GOT3 (cell line): ENCODE measurements at places on chromosomes 4 and X.

DNA sequence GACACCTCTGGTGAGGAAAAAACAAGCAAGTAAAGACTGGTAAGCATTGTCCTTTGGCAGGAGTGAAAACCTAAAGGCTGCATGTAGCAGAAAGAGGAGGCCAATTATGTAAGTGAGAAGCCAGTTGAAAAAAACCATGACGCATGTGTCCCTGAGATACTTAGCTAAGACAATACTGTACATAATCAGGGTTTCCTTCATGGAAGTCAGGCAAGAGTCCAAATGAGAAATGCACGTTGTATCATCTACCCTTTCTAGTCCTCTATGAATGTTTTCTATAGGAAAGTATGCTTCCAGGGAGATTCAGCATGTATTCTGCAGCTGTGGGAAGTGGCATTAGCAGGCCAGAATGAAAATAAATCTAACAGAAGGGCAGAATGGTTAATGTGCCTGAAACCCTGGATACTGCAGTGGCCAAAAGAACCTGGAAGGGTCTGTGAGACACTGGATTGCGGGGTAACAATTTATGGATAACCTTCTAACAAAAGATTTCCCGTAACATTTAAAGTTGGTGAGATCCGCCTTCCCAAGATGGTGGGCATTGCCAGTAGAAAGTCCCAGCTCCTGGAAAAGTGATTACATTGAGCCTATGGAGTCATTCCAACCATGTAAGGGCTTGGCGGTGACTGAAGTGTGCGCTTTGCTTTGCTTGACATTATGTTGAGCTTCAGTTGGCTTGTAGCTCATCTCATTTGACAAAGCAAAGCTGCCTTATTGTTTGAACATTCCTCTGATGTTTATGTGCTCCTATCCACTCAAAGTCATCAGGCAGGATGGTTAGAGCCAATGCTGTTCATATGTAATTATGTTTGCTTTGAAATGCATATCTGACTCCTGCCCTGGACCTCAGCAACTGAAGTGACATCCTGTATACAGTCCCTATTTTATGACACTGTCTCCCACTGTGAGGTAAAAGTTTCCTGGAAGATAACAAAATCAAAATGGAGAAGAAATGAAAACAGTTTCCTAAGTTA lies 200.4 kb downstream of the ARHGAP24 start:
- no peak for DNase-seq

GRCh38 chr4:113684534-113685091 lies 76.9 kb downstream of the CAMK2D start:
- no peak for DNase-seq

GRCh38 chr4:184441461-184442313 lies 32.7 kb downstream of the IRF2 start:
- DNase-seq: no peak

DNA sequence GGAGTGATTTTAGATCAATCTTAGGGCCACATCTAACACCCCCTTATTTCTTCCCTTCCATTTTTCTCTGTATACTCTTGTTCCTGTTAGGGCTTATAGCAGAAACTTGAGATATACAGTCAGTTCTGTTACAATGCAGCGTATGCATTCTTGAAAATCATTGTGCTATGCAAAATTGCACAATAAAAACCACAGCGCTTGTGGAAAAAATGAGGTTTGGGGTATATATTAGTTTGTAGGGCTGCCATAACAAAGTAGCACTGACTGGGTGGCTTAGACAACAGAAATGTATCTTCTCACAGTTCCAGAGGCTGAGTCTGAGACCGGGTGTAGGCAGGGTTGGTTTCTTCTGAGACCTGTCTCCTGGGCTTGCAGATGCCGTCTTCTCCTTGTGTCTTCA lies 59.0 kb downstream of the WWC2 start:
- DNase-seq: no peak

- no peak for DNase-seq
Measured at GRCh38 chr4:112882286-112882685, 167.2 kb upstream of the ANK2 start.

GRCh38 chr4:89681219-89681618 lies 155.7 kb downstream of the SNCA start:
- DNase-seq: no peak

DNA sequence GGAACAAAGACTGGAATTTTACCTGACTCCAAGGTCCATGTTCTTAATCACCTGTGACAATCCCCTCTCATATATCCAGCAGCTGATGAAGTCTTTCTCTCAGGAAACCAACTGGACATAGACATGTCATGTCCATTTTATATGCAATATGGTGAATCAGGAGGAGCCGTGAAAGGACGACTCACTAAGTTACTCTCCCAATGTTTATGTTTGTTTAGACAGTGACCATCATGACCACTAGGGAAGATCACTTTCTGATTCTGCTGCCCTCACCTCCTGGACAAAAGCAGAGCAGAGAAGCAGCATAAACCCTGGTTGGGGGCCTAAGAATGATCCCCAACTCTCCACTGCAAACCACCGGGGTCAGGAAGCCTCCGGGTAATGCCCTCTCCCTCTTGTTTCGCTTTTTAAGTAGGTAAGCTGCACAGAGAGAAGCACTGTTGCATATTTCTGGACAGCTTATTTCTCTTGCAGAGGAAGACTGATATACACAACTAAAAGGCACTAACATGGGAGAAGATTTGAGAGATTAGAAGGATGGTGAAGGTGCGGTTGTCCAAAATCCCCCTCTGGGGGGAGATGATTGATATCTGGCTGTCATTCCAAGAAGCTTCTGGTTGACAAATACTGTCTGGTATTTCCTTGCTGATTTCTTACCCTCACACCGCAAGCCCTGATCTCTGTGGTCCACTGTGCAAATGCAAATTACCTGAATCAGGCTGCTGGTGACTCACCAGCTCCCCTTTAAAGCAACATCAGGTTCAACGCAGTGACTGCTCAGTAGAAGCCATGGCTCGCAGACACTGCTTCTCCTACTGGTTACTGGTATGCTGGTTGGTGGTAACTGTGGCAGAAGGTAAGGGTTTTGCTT lies at the start of gene ODAPH:
TSS of gene ODAPH (plus strand) at position 773 of the 871 bp plus-strand sequence. CDS start at position 790, 17 bp downstream.
- no peak for DNase-seq

DNA sequence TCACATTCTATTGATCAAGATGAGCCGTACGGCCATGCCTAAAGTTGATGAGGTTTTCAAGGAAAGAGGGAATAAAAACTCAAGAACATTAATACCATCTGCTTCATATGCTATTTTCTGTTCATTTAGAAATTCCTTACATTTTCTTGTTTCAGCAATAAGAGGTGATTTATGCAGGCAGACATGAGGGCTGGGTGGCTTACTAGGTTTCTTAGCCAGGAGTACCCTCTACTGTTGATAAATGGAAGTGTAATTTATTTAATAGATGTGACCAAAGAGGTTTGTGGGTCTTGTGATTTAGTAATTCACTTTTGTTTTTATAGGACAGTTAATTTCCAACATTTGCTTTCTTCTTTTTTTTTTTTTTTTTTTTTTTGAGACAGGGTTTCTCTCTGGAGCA lies 6.4 kb upstream of the SMIM9 start:
- DNase-seq: no peak

DNA sequence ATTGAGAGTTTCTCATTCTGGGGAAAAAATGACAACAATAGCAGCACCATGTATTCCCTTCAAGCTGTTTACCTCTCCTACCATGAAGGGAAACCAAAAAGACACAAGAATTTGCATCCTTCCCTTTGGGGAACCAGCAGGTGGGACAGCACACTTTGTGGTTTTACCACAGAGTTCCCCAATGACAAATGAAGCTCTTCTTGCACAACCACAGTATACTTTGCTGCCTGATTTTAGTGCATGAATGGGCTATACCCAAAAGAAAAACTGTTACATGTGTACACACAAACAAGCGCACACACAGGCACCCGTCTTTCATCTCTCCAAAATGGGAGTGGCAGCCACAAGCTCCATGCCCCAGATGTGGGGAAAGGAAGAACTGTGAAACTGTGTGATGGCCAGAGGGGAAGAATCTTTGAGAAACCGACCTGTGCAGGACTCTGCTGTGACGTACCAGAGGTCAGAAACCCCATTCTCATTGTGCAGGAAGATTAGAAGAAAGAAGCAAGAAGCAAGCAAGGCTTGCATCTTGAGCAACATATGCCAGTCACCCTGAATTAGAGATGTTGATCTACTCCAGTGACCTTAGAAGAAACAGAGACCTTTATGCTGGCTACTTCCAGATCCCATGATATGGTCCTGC lies 2.7 kb upstream of the MAML3 start:
- no peak for DNase-seq

DNA sequence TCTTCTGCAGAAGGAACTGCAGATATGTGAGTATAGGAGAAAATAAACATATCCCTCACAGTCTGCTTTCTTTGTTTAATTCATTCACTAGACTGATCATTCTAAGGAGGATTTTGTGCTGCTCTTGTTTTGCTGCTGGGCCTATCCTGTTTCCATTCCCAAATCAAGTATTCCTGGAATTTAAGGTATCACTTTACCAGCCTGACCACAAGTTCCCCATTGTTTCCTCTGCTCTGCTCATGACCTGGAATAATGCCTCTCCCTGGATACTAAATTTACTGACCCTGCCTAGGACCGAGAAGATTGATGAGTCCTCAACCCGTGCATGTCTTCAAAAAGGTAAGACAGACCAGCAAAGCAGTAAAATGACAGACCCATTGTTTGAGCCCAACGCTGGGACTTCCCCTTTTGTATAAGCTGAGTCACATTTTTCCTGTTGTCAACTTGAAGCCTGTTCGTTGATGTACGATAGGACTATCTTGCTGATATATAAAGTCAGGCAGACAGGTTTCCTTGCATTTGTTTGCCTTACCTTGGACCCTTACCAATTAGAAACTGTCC lies 85.5 kb upstream of the TET2 start:
- DNase-seq: no peak

- DNase-seq: no peak
Measured at GRCh38 chr4:189385579-189385978, 555.1 kb upstream of the FRG1 start.

DNA sequence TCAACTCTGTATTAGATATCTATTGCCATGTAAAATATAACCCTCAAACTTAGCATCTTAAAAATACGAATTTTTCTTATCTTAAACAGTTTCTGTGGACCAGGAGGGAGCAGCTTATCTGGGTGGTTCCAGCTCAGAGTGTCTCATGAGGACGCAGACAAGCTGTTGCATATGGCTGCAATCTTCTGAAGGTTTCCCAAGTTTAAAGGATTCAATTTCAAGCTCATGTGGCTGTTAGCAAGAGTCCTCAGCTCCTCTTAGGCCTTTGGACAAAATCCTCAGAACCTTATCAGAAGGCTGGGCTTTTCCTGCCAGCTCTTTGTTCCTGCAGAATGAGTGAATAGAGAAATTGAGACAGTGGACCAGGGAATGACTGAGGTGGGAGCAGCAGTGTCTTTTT lies 2.8 kb upstream of the CTSO start:
- DNase-seq: no peak

- no peak for DNase-seq
Measured at GRCh38 chrX:139020801-139021200, 309.3 kb upstream of the FGF13 start.

DNA sequence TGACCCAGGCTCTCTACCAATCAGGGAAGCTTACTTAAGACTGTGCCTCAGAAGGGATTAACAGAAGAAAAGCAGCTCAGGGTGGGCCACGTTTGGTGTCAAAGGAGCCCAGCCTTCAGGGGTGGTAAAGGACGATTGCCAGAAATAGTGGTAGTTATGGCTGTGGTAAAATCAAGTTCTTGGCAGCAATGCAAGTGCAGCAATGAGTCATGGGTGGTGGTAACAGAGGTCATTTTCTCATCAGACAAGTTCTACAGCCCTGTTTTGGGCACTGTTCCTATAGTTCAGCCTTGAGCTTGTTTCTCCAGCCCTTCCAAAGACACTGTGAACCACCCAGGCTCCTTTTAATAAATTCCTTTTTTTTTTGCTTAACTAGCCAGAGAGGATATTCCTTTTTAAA lies 120.3 kb downstream of the EFHC2 start:
- DNase-seq: no peak

GRCh38 chr4:150904671-150905070 lies 110.4 kb downstream of the LRBA start:
- no peak for DNase-seq

- no peak for DNase-seq
Measured at GRCh38 chr4:86641516-86642090, 47.5 kb downstream of the PTPN13 start.

- DNase-seq: no peak
Measured at GRCh38 chr4:118760493-118760892, 75.3 kb downstream of the METTL14 start.

DNA sequence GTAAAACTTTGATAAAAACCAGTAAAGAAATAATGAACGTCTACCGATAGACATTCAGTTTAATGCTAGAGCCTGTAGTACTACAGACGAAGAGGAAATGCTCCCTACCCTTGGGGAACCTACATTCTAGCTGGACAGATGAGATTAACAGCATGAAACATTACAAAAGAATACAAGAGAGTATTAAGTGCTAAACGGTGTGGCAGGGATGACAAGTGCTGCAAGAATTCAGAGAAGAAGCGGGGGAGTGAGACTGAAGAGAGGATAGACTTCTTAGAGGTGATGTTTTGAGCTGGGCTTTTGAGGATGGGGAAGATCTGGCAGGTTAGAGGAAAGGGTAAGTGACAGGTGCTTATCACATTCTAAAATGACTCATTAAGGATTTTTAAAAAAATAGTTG lies 52.6 kb upstream of the ESX1 start:
- DNase-seq: no peak

DNA sequence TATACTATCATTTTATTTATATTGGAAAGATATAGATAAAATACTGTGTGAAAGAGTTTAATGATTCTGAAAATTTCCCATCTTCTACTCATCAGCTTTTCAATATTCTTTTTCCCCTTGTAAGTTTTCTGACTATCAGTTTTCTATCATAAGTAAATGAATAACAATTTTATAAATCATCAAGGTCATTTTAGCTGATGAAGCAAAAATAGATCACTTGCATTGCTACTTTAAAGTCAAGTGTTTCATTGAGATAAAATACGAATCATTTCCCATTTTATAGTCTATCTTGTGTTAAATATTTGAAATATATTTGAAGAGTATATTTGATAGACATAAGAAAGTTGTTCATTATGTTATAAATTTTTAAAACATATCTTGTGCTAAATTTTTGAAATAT lies 811.0 kb upstream of the GALNTL6 start:
- DNase-seq: no peak

DNA sequence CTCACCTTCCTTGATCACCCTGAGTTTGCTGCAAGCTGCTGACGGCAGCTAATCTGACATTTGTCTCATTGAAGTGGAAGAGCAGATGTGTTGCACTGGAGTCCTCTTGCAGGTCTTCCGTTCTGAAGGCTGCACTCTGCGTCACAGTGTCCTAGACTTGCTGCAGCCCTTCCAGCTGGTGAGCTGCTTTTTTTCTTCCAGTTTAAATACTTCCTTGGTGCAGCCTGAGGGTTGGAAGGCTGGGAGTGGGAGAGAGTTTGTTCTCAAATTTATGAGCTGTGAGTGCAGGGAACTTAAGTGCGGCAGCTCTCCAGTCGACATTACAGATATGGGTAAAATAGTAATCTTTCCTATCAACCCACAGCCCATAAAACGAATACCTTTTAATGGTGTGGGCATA lies 303.6 kb upstream of the FAT1 start:
- DNase-seq: no peak

- DNase-seq: peak; percentile 32
Measured at GRCh38 chrX:3549411-3549911, 164.0 kb downstream of the PRKX start.
